ENCODE measurements at places on chromosomes 3 and 15.

DNA sequence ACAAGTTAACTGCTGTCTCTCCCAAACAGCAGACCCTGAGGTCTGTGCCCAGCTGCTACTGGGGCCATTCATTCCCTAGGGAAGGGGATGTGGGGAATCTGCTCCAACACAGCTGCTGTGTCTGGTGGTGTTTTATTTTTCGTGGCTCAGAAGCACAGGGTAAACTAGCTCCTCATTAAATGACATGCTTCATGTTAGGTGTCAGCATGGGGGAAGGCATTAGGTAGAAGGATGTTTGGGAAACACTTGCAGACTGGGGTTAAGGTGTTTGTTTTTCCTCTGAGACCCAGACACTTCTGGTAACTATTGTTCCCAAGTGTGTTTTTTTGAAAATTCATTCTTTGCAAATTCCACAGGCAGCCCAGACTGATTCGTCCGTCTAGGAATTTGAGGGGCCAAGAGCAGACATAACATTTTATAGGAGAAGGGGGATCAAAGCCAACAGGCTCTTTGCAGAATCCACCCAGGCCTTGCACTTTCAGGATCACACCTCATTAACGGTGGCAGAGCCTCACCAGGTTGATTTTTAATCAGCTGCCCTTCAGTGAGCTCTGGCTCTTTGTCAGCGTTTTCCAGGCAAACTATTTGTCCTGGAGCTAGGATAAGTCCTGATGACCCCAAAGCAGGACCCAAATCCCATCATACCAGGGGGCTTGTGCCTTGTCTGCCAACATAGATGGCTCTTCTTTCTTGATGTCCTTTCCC, 65.4 kb upstream of the ITGA11 start:
- no peak for DNase-seq

GRCh38 chr3:73746623-73747022, 121.9 kb upstream of the PDZRN3 start:
- DNase-seq, result no peak

DNA sequence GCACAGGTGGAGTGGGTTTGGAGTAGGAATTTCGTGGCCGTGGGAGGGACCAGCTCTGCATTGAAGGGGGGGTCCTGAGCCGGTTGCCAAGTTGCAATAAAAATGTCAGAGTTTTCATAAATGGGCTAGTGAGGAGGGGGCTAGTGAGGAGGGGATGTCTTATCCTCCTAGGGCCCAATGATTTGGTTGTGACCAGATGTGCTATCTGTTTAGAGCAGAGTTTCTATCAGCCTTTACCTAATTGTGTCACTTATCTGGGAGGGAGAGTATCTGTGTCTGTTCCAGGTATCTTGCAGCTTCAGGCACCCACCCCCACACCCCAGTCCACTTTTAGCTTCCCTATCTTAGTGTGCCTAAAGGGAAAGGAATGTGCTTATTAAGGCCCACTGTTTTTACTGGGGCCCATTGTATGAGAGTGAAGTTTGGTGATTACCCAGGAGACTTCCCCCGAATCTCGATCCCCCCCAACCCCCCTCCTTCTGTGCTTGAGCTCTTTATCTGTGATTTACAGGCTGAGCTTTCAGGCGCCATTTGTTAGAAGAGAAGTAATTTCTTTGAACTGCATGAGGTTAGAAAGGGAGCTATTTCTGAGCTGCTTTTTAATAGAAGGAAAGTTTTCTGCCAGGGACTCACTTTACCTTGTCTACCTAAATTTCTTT, 42.6 kb downstream of the PPCDC start:
- no peak for DNase-seq

DNA sequence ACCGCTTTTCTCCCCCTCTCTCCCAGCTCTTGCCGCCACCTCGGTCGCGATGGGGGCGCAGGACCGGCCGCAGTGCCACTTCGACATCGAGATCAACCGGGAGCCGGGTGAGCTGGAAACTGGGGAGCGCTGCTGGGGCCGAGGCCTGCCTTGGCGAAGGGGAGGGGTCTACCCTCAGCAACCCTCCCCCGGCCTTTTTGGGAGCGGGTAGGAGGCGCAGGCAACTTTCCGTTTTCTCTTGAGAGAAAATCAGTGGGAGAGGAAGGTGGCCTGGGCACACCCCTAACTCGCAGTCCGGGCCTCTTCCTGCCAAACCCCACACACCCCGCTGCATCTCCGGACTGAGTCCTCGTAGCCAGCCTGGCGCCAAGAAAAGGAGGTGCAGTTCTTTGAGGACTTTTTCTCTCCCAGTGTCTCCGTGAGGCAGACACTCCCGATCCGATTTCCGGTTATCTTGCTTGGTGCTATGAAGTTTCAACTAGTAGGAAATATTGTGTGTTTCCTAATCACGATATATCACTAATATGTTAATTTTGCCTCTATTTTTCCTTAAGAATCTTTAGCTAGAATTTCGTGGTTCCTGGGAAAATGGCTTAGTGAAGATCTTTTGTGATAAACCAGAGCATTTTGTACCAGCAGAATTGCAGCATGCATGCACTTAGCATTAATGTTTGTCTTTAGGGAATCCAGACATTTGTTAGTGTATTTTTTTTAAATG, 631 bp downstream of the NKTR start:
- DNase-seq, result peak; percentile 37

- DNase-seq, result no peak
Measured at GRCh38 chr15:28929200-28929599, 43.4 kb downstream of the APBA2 start.

DNA sequence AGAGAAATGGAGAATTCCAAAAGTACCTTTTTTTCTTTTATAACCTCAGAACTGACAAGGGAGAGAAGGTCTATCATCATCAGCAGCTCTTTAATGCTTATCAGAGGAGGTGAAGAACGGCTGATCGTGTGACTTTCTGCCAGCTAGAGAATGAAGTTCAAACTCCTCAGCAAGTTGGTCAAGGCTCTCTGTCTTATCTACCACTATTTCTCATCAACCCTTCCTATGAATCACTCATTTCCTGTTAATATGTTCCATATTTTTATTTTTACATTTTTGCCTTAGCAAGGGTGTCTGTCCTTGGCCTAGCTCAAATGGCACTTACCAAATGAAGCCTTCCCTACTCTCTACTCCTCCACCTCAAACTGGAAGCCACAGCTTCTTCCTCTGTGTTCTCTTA, 73.1 kb upstream of the TSPAN3 start:
- no peak for DNase-seq

DNA sequence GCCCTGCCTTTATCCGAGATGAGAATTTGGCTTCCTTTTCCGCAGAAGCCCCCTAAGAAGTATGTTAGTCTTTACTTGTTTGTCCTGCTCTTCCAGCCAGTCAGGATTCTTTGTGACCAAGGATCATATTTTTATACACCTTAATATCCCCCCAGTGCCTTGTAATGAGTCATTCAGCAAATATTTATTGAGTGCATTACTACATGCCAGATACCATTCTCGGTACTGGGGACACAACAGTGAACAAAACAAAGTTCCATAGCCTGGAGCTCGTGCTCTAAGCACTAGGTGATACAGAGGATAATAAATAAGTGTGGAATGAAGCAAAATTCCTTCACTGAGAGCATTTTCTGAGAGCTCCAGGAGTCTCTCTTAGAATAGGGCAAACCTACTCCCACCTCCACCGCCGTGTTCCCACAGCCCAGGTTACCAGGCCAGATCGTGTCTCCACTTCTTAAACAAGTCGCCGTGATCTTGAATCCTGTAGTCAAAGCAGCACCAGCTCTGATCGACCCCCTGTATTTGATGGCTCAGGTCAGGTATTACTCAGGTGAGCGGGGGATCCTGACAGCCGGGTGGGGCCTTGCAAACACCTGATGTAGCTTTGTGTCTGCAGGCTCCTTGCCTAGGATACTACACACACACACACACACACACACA, 18.5 kb downstream of the TTC21A start:
- DNase-seq, result no peak

- no peak for DNase-seq
Measured at GRCh38 chr3:44926921-44927320, 49.1 kb downstream of the ZDHHC3 start.

- no peak for DNase-seq
Measured at GRCh38 chr3:195893516-195893915, 14.8 kb downstream of the TNK2 start.

DNA sequence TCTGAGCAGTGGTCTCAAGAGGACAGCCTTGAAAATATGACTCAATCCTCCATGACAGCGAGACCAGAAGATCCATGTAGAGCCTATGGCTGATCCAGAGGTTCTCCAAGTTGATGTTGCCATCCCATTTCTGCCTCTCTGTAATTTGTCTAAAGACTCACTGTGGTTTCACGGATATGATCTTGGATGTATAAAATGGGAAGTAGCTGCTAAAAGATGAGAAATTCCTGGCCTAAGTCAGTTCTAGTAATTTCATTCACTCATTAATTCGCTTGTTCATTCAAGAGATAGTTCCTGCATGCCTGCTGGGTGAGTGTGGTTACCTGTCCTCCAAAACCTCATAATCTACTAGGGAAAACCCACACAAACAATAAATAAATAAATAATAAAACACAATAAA, 145.9 kb downstream of the TNIK start:
- no peak for DNase-seq
